AG09319 (cell line): ENCODE measurements at places on chromosomes 2 and 18.

DNA sequence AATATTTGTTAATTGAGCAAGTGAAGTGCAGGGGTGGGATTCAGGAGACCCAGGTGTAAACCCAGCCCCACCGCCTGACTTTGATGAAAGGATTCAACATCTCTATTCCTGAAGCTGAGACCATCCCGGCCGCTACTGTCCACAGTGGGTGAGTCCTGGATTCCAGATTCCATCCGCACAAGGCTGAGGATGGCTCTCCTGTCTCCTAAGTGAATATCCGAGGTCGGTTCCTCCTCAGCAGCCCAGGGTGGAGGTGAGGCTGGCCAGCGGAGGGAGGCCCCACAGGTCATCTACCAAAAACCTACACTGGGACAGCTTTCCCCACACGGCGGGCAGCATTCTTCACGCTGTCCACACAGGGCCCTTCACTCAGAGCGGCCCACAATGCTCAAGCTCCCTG, 57.6 kb downstream of the ACKR3 start:
- no peak for DNase-seq

DNA sequence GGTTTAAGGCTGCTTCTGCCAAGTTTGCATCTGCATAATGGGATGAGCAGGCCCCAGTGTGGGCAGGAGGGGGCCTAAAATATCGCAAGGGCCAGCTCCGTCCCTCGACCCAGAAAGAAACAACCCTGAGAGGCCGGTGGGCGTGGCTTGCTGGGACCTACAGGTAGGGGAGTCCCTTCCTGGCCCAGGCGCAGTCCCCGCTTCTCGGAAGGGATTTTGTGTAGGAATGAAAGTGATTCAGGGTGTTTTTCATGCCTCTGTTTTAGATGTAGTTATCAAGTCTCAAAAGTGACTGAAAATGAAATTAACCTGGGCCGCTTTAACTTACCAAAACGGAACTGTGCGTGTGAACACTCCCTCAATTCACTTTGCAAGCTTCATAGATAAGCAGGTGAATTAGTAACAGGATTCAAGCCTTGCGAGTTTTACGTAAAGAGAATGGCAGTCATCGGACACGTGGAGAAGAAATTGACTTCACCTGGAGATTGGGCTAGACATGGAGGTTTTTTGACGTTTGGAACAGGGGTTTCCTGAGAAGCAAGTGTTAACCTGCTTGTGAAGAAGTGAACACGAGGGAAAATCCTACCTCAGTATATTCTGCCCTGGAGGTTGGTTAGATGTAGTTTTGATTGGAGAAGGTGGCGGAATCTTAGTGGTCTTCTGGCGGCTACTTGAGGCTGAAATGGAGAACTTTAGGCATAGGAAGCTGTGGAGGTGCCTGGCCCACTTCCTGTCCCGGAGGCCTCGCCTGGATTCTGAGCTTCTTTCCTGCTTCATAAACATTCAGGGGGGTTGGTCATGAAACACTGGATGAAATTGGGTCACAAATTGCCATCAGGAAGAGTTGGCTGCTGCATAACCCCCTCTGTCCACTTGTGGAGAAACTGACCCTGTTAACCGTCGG, 1.7 kb downstream of the NCK2 start:
- DNase-seq: no peak

- no peak for DNase-seq
Measured at GRCh38 chr2:88697370-88698026, 6.0 kb downstream of the RPIA start.

DNA sequence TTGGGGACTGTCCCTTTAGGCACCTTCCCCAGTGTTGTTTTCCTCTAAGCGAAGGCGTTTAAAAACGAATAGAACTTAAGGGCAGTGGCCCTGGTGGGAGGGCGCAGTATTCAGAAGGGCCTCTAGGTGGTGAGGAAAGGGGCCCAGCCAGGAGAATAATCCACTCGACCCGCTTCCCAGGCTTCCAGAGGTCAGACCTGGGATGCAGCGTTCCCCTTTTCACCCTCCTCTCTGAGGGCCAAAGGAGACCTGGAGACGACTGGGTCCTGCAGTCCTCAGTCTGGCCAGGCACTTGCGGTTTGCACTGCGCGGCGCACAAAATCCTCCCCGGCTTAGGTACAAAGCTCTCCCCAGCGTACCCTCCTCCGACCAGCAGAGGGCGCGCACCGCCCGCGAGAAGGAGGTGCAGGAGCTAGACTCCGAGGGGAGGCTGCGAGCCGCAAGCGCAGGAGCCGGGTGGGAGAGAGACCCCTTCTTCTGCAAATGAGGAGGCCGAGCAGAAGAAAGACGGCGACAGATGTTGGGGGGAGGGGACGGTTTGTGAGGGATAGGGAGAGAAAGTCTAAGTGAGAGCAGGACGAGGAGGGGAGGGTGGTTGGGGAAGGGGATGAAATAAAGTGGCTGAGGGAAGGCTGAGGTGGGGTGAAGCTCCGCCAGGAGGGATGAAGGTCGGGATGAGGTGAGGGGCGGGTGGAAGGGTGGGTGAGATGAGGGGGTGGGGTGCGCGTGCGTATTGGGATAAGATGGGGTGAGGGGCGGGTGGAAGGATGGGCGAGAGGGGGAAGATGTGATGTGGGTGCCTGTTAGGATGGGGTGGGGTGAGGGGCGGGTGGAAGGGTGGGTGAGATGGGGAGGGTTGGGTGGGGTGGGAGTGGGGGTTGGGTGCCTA, 4.9 kb downstream of the FEV start:
- DNase-seq: no peak

- no peak for DNase-seq
Measured at GRCh38 chr18:43961722-43962121, 684.4 kb upstream of the SYT4 start.
